ENCODE measurements at places on chromosomes 5 and 9. TPM values are rescaled to one million over a fixed set of nuclear protein-coding genes. Genes with fewer than 3 reads are reported as not detected.

Gene TAF11L2
- not detected for total RNA-seq

Gene ENTREP1
- 0.71 TPM for total RNA-seq

Gene TBCA
- total RNA-seq: 269 TPM

Gene ZMAT2
- total RNA-seq: 83.4 TPM

Gene PLEKHG4B
- 0.90 TPM for total RNA-seq

Gene TEX10
- 28.9 TPM for total RNA-seq

Gene SEMA4D
- total RNA-seq: 6.7 TPM

Gene GPR150
- 0.14 TPM for total RNA-seq

Gene LRRC70
- 0.11 TPM for total RNA-seq

Gene SPATA6L
- 2.4 TPM for total RNA-seq

Gene IL5
- total RNA-seq: not detected

Gene NR3C1
- 41.8 TPM for total RNA-seq

Gene GARIN3
- not detected for total RNA-seq

Gene FST
- 11.0 TPM for total RNA-seq

Gene SLC36A2
- total RNA-seq: not detected

Gene INPP5E
- total RNA-seq: 21.0 TPM

Gene CER1
- not detected for total RNA-seq

Gene DMXL1
- 10.1 TPM for total RNA-seq

Gene PCDHB11
- 0.07 TPM for total RNA-seq

Gene SOX30
- total RNA-seq: 0.06 TPM

Gene HOMER1
- total RNA-seq: 5.3 TPM

Gene RETREG1
- total RNA-seq: 1.4 TPM

Gene FYB1
- 19.0 TPM for total RNA-seq

Gene MAN2A1
- 17.3 TPM for total RNA-seq

Gene RANBP3L
- not detected for total RNA-seq

Gene C5orf52
- total RNA-seq: not detected

Gene PCDHGA7
- total RNA-seq: 1.1 TPM

Gene RAD50
- 30.9 TPM for total RNA-seq

Gene MTRR
- 33.6 TPM for total RNA-seq

Gene PCDHGA2
- 0.47 TPM for total RNA-seq
